ENCODE measurements at places on chromosomes 13 and 19. TPM values are rescaled to one million over a fixed set of nuclear protein-coding genes. Genes with fewer than 3 reads are reported as not detected.

The GIPR gene
- total RNA-seq: 0.18 TPM

The TINCR gene
- not detected for total RNA-seq

The LIM2 gene
- total RNA-seq: not detected

The CD177 gene
- not detected for total RNA-seq

The BSPH1 gene
- total RNA-seq: not detected

The ZNF433 gene
- total RNA-seq: 6.4 TPM

The C13orf46 gene
- under 0.01 TPM for total RNA-seq

GRCh38 chr19:53333463-53334449 lies at the start of gene ZNF845:
Gene ZNF845 (plus strand): TSS chr19:53333749. CDS start chr19:53341308, 7,559 bp downstream.
- H3K27ac ChIP-seq: peak within 1 kb of the TSS; percentile 62
- DNase-seq: peak; percentile 89
- H3K27me3 ChIP-seq: no peaks in the 10 kb centered on the region
- H3K4me3 ChIP-seq: peak within 1 kb of the TSS; percentile 69

- peak overlapping the region; percentile 97 for H3K27ac ChIP-seq
- H3K36me3 ChIP-seq: peaks cover 6% of the 10 kb centered on the region
- peak overlapping the region; percentile 99 for H3K4me3 ChIP-seq
- no peaks in the 10 kb centered on the region for H3K27me3 ChIP-seq
- H3K4me1 ChIP-seq: peaks cover 12% of the 10 kb centered on the region
Observed at GRCh38 chr19:2150794-2151338, 500 bp downstream of the AP3D1 start.

DNA sequence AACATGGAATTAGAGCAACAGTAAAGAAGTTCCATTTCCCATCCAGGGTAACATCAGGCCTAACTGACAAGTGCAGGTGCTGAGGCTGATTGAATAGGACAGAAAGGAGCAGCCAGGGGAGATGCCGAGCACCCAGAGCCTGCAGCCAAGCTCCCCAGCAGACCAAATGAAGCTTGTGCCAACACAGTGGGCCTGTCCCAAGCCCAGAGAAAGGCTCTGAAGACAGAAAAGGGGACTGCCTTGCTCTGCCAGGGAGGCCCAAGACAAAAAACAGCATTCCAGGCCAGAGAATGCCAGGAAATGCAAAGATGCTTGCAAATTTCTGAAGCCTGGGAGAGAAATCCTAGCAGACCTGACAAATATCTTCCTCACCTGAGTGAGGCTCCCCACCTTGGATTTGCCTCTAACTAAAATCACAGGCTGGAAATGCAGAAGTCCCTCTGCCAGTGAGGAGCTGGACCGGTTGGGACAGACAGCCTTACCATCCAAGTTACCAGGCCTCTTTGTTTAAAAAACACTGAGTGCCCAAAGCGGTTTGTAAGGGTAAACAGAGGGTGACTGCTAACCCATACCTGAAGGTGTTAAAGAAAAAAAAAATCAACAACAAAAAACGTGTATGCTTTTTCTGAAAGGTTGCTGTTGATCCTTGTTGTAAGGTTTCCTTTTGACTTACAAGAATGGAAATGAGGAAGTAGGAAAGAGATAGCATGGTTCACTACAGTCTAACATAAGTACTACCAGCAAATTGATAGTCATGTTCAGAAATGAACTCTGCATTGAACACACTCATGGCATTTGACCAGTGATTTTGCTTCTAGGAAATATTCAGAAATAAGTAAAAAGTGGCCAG lies 11.8 kb upstream of the HMGB1 start:
- DNase-seq: no peak
- no peaks in the 10 kb centered on the region for H3K4me1 ChIP-seq
- H3K27me3 ChIP-seq: no peaks in the 10 kb centered on the region
- no peak overlapping the region for H3K27ac ChIP-seq

DNA sequence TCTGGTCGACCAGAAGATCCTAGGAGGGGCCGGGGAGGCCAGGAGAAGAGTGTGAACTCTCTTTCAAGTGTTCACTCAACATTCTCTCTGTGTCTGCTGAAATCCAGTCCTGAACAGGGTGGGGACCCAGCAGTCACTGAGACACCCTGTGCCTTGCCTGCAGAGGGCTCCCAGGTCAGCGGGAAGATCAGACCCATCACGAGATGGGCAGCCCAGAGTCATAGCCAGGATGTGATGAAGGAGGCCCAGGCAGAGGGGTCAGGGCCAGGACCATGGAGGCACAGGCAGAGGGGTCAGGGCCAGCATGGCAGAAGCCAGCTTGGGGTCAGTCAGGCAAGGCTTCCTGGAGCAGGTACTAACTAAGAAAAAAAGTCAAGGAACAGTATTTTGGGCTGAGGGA lies 9.4 kb downstream of the NUMBL start:
- H3K4me1 ChIP-seq: no peaks in the 10 kb centered on the region
- H3K4me3 ChIP-seq: no peak overlapping the region
- H3K27ac ChIP-seq: no peak overlapping the region
- H3K27me3 ChIP-seq: no peaks in the 10 kb centered on the region
- no peak for DNase-seq
- peaks cover 80% of the 10 kb centered on the region for H3K36me3 ChIP-seq

DNA sequence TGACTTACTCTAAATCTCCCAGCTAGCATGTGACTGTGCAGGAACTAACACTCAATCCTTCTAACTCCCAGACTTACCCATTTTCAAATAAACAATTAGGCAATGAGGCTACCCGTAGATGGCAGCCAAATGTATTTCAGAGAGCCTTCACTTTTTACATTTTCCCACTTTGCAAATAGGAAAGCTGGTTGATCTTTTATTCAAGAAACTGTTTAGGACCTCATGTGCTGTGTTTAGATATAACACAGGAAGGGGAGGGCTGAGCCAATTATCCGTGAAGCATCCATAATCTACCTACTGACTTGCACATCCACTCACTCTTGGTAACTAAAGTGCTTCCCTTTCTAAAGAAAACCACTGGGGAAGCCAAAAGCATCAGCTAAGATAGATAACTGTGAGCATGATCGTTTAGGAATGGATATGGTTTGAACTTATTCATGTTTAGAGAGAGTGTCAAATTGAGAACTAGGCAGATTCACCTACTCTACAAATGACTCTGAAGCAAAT lies 33.4 kb downstream of the MBNL2 start:
- H3K4me3 ChIP-seq: no peak overlapping the region
- H3K36me3 ChIP-seq: no peaks in the 10 kb centered on the region
- H3K27me3 ChIP-seq: no peaks in the 10 kb centered on the region
- peak overlapping the region; percentile 73 for H3K27ac ChIP-seq
- peaks cover 42% of the 10 kb centered on the region for H3K4me1 ChIP-seq
- peak; percentile 47 for DNase-seq

GRCh38 chr19:50461066-50461875 lies 15.0 kb upstream of the EMC10 start:
- H3K4me1 ChIP-seq: no peaks in the 10 kb centered on the region
- H3K36me3 ChIP-seq: no peaks in the 10 kb centered on the region
- peaks cover 14% of the 10 kb centered on the region for H3K27me3 ChIP-seq
- H3K4me3 ChIP-seq: no peak overlapping the region
- H3K27ac ChIP-seq: no peak overlapping the region
